GM10248 (cell line): ENCODE measurements at places on chromosomes 11 and 22.

DNA sequence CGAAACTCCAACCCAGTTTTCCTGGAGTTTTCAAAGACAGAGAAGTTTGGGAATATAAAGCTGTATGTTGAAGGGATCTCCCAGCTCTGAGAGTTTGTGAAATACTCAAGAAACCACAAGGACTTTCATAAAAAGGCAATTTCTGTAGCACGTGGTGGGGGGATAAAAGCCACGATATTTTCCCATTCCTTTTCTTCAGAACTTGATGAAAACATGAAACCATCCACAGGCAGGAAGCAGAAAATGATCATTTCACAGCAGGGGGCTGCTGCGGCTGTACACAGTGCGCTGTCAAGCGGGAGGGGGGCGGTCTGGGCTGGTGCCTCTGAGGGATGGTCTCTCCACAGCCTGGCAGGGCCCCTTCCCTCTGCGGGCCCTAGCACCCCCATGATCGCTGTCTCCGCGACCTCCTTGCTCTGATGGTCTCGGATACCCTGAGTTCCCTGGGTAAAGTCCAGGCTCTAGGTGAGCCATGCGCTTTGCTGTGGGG, 423.2 kb downstream of the MN1 start:
- no peak for DNase-seq

- no peak for DNase-seq
Observed at GRCh38 chr11:101508370-101508769, 75.4 kb downstream of the TRPC6 start.

DNA sequence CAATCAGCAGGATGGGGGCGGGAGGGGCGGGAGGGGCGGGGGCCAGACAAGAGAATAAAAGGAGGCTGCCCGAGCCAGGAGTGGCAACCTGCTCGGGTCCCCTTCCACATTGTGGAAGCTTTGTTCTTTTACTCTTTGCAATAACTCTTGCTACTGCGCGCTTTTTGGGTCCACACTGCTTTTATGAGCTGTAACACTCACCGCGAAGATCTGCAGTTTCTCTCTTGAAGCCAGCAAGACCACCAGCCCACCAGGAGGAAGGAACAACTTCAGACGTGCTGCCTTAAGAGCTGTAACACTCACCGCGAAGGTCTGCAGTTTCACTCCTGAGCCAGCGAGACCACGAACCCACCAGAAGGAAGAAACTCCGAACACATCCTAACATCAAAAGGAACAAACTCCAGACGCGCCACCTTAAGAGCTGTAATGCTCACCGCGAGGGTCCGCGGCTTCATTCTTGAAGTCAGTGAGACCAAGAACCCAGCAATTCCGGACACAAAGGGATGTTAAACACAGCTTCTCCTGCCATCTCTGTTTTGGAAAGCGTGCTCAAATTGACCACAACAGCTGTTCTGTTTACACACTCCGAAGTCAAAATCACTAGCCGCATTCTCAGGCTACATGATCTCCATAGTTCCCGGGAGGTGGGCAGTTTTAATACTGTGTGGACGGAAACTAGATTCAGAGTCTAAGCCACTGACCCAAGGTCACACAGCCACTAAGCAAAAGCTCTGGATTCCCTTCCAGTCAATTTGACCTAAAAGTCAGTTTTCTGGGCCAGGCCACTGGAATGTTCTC, 11.9 kb downstream of the PLAAT2 start:
- DNase-seq = no peak

- DNase-seq = no peak
Observed at GRCh38 chr22:43267332-43267980, 75.7 kb downstream of the SCUBE1 start.

DNA sequence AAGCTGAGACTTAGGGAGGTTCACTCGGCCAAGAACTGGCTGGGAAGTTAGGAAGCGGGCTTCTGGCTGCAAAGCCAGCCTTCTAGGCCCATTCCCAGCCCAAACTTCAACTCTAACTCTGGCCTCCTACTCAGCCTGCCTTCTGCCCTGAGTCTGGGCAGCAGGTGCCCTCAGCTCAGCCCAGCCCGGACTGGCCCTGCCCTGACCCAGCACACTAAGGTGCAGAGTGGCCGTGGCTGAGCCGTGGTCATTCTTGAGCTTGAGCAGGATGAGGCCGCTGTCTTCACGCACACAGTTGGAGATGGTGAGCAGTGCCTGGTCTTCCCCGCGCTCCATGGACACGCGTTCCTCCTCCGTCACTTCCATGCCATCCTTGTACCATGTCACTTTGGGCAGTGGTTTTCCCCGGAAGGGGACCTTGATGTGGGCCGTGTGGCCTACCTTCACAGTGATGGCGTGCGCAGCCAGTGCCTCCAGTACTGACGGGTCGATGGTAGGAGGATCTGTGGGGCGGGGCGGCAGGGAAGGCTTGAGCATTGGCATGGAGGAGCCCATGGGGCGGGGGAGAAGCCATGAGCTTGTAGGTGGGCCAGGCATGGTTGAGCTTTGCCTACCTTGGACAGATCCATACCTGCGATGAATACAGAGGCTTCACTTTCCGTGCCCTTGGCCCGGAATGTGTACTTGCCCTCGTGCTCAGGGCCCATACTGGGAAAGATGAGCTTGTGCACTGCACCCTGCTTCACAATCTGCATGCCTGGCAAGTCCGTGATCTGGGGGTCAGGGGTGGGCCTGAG, 12.1 kb downstream of the IGSF22 start:
- no peak for DNase-seq

DNA sequence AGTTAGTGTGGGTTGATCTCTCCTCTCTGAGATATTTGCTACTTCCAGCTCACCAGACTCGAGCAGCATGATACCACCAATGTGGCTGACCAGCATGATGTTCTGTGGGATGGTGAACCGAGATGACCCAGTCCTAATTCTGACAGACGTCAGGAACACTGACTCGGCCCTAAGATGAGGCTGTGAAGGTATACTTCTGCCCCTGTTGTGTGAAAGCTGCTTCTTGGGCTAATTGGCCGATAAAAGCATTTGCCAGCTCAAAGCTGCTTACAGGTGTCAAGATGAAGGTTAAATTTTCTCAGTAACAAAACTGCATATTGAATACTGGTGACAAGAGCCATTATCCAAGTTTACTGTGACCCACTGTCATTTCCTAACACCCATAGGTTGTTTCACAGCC, 151.4 kb downstream of the BRD1 start:
- DNase-seq = no peak

DNA sequence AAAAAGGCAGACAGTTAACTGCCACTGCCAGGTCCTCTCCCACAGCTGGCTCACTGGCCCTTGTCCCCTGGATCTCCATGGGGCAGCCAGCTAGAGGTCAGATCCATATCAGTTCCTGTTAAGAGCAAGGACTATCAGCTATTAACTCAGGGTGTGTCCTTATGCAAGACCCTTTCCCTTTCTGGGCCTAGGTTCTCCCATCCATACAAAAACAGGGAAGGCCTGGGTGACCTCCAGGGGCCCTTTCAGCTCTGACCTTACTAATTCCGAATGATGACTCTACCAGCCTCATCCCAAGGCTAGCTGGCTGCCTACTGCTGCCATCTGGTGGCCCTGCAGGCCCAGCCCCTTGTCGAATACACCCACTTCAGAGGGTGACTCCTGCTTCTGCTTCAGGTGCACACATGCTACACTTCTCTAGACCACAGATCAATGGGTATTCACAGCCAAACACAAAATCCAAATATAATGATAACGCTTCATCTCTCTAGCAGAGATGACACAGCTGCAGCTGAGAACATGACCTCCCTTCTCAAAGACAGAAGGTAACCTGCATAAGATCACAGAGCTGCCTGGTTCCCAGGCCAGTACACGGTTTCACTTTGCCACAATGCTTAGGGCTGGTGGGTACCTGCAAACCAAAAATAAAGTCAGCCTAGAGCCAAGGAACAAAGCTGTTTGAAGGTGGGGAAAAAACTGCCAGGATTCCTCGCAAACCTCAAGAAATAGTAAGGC, 34.1 kb downstream of the SERGEF start:
- DNase-seq = peak; percentile 49

DNA sequence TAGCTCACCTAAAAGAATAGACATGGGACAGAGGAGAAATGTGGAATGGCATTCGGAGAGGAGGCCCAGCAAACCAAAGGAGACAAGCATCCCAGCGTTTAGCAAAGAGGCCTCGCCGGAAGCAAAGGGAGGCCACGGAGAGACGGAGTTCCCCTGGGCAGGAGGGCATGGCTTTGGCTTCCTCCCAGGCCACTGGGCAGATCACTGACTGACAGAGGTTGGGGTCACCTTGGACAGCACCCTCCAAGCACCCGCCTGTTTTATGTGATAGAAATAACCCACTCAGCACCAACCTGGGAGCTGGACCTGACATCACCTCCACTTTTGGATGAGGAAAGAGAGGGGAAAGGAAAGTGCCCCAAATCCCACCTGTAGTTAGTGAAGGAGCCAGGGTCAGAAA, 434.1 kb downstream of the BRD1 start:
- DNase-seq = no peak

DNA sequence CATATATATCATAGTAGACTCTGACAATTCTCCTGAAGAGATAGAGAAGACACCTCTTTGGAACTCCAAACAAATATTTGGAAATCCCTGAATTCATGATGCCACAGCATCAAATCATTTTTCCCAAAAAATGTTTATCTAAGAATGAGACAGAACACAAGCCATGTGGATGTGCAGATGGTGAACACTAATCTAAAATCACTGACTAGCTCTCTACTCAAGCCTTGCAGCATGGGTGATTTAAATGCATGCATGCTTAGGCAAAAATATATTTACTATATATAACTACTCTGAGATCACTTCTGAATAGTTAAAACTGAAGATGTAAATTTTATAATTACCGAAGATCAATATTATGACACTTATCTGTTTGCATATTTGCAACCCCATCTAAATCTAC, 289.9 kb downstream of the GUCY1A2 start:
- no peak for DNase-seq

GRCh38 chr22:45129703-45130524, 33.8 kb upstream of the NUP50 start:
- peak; percentile 29 for DNase-seq

- no peak for DNase-seq
Observed at GRCh38 chr22:50292643-50293440, 14.6 kb downstream of the PLXNB2 start.

- peak; percentile 3 for DNase-seq
Observed at GRCh38 chr11:82229341-82229740, 504.3 kb downstream of the FAM181B start.

DNA sequence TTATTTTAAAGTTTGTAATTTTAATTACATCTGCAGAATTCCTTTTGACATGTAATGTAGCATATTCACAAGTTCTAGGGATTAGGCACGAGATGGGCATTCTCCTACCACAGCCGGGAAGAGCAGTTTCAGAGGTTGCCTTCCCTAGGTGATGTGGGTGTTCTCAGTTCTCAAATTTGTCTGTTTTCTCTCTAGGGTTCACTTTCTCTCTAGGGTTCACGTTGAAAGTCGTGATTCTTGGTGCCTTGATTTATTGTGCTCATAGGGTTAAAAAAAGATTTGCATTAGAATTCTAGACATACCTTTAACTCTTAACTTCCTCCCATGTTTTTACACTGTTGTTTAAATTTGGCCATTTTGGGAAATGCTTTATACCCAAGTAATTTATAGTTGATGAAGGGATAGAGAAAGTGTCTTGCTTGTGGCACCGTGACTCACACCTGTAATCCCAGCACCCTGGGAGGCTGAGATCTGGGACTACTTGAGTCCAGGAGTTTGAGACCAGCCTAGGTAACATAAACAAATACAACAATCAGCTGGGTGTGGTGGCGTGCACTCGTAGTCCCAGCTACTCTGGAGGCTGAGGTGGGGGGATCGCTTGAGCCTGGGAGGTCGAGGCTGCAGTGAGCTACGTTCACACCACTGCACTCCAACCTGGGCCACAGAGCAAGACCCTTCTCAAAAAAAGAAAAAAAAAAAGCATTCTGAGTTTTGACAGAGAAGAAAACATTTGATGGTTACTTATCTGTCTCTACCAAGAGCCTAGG, 3.6 kb downstream of the MED15 start:
- no peak for DNase-seq

GRCh38 chr11:44561275-44561805, 4.1 kb upstream of the CD82 start:
- DNase-seq = no peak

DNA sequence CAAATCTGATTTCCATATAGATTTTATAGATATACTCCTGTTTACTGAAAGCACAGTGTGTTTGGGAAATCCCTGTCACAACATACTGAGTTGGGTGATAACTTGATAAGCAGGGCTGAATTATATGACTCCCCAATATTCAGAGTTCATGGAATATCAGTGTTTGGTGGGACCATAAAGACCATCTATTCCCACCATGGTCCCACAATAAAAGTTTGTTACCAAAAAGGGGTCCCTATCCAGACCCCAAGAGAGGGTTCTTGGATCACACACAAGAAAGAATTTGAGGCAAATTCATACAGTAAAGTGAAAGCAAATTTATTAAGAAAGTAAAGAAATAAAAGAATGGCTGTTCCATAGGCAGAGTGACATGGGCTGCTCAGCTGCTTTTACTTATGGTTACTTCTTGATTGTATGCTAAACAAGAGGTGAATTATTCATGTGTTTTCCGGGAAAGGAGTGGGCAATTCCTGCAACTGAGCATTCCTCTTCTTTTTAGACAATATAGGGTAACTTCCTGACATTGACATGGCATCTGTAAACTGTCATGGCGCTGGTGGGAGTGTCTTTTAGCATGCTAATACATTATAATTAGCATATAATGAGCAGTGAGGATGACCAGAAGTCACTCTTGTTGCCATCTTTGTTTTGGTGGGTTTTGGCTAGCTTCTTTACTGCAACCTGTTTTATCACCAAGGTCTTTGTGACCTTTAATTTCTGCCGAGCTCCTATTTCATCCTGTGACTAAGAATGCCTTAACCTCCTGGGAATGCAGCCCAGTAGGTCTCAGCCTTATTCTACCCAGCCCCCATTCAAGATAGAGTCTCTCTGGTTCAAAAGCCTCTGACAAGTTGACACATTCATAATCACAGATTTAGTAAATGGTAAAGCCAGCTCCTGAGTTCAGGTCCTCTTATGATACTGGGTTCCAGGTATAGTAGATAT, 240.6 kb upstream of the PDGFD start:
- DNase-seq = no peak

DNA sequence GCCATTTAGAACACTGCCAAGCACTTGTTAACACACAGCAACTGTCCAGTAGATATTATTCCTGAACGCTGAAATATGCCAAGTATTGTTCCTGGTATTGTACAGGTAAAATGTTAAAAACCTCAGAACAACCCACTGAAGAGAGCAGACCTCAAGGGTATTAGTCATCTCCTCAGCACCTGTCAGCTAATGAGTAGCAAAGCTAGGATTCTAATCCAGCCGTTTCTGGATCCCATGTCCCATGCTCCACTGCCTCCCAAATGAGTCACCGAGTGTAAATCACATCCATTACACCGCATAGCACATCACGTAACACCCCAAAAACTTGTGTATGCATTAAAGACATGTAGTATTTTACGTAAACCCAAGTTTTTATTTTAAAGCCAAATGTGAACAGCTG, 705.4 kb upstream of the TENM4 start:
- no peak for DNase-seq
